Stimulated activated CD4-positive, alpha-beta T cell treated with anti-CD3 and anti-CD28 coated beads, Interleukin-4, amount 100 ng/mL, for 24 hours (primary cell): ENCODE measurements at places on chromosomes 5 and 9.

DNA sequence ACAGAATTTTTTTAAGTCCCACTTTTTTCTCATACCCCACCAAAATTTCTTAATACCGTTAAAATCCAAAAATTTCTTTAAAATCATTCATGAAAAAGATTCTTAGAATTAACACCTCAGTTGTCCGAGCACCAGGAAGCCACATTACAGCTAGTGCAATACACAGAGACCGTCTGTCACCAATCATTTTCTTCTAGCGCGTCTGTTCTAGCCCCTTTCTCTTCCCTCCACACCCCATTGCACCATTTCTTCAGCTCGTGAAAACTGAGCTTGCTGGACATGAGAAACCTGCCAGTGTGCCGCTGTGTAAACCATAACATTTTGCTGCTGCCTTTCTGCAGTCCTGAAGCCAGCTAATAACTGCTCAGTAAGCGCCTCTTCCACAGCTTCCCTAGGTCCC, 5.0 kb downstream of the SFXN1 start:
- DNase-seq, result no peak

- no peak for DNase-seq
Measured at GRCh38 chr5:92504346-92504745, 1076.7 kb downstream of the NR2F1-AS1 start.

GRCh38 chr9:31847963-31848362, 536.5 kb upstream of the ACO1 start:
- DNase-seq, result no peak

DNA sequence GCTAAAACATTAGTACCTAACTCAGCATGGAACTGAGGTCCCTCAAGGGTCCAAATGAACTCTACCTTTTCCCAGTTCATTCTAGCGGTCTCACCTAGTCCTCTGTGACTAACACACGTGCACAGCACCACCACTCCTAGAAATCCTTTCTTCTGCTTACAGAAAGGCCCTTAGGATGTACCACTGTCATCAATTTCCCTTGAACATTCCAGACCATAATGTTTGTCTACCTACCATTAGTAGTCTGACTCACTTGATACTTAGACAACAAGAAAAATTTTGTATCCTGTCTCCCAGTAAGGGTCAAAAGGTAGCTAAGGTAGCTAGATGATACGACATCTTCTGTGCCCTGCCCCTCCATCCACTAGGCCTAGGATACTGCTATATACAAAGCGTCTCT, 166.6 kb downstream of the TSSK1B start:
- no peak for DNase-seq

- no peak for DNase-seq
Measured at GRCh38 chr5:67770431-67771025, 445.0 kb upstream of the PIK3R1 start.

DNA sequence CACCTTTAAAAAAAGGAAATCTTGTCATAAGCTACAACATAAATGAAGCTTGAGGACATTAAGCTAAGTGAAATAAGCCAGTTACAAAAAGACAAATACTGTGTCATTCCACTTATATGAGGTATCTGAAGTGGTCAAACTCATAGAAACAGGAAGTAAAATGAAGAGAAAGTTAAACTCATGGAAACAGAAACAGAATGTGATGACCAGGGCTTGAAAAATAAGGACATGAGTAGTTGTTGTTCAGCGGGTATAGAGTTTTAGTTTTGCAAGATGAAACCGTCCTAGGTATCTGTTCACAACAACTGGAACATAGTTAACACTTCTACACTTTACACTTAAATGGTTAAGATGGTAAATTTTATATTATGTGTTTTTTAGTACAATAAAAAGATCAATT, 47.8 kb upstream of the SLC1A3 start:
- DNase-seq, result no peak

DNA sequence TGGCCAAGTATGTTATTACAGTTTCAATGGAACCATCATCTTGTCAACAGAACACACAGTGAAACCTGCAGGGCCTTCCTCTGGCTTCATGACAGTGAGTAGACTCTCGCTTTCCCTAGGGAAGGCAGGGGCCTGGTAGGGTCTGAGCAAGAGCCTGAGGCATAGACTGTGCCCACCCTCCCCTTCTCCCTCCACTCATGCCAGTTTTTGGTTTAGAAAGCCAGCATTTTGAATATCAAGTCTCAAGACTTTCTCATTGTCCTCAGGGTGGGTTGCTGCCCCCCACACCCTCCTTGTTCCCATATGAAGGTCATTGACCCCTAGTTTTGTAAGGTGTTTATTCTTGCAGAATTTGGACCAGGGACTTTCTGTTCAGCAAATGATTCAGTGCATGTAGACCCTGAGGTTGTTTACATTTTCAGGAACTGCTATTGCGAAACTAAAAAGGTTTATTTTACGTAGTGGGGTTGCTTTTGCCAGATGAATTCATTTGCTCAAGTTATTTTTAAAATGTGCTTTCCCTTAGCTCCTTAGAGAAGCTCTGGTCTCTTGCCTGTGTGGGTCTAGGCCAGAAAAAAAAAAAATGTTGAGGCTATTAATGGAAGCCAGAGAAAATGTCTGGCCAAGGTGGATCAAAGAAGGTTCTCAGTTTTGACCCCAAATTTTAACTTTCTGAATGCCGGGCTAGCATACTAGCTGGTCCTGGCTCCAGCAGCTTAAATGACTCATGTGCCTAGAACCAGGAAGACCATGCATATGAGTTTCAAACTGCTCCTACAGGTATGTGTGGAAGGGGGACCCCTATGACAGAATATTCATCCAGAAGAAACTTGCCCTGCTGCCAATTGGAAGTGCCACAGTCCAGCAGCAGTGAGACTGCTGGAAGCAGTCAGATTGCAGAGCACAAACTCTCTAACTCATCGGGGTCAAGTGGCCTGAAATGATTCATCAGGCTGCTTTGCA, 10.1 kb upstream of the MOB3B start:
- DNase-seq, result no peak

DNA sequence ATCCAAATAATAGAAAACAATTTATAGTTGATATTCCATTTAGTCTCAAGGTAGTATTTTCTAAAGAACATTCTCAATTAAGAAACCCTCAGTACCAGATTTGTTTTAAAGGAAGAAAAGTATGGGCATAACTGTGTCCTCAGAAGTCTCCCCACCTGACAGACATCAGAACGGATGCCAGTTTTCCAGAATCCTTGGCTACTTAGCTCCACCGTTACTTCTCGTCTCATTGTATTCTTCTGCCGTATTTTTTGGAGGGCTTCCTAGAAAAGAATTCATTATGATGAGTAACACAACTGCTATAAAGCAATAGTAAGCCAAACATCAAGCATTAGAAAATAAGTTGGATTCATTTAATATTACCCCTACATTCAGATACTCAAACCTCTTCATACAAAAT, 67.8 kb downstream of the DROSHA start:
- no peak for DNase-seq
